CD8-positive, alpha-beta memory T cell (primary cell): ENCODE measurements at places on chromosomes 4 and X. TPM values are rescaled to one million over a fixed set of nuclear protein-coding genes. Genes with fewer than 3 reads are reported as not detected.

LRIT3 gene
- polyA plus RNA-seq = not detected

CTAG1B gene
- polyA plus RNA-seq = not detected

DNA sequence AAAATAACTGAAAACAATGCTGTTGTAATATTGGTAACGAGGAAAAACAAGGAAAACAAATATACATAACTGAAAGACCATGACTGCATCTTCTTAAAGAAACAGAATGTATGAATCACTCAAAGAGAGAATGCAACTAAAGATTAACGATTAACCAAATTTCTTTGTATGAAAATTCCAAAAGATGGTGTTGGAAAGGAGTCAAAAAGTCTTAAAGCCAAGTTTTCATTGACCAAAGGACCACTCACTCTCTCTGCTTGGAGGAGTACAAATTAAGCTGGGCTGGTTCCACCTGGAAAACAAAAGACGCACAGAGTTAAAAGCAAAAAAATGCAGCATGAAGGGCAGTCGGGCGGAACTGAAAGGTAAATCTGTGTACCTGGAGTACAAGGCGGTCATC, 1.8 kb downstream of the DCAF12L1 start:
- no peak overlapping the region for H3K27ac ChIP-seq
- no peak overlapping the region for H3K4me3 ChIP-seq
- no peak for DNase-seq
- H3K27me3 ChIP-seq = no peaks in the 10 kb centered on the region

- H3K4me1 ChIP-seq = no peaks in the 10 kb centered on the region
- no peaks in the 10 kb centered on the region for H3K27me3 ChIP-seq
- H3K4me3 ChIP-seq = no peak overlapping the region
- H3K27ac ChIP-seq = no peak overlapping the region
- H3K36me3 ChIP-seq = no peaks in the 10 kb centered on the region
Observed at GRCh38 chr4:53059256-53059655, 197.1 kb downstream of the RASL11B start.

DNA sequence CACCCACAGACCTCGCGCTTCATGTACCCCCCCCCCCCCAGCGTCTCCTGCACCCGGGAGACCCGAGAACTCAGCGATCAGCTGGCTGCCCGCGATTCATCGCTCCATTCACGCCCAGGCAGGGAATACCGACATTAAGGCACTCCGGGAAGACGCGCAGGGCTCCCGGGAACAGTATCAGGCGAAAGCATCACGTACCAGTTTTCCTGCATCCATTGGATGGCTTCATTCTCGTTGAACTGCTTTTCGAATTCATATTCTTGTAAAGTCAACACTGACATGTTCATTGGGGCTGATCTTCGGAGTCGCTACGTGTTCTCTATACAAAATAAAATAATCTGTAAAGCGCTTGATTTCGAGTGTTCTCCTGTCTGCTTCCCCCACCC, 373 bp downstream of the ELOVL6 start:
- no peaks in the 10 kb centered on the region for H3K27me3 ChIP-seq
- H3K4me1 ChIP-seq = peaks cover 24% of the 10 kb centered on the region
- no peaks in the 10 kb centered on the region for H3K36me3 ChIP-seq
- H3K27ac ChIP-seq = peak overlapping the region; percentile 75
- peak overlapping the region; percentile 75 for H3K4me3 ChIP-seq
